ENCODE measurements at places on chromosomes 1 and 21.

- no peak for DNase-seq
Observed at GRCh38 chr1:8202182-8202905, 115.6 kb upstream of the SLC45A1 start.

GRCh38 chr1:31920956-31921355, 17.2 kb downstream of the PTP4A2 start:
- DNase-seq = no peak

GRCh38 chr1:175174309-175175102, 18.1 kb downstream of the KIAA0040 start:
- no peak for DNase-seq

- DNase-seq = no peak
Observed at GRCh38 chr1:7360526-7360925, 410.6 kb upstream of the VAMP3 start.

DNA sequence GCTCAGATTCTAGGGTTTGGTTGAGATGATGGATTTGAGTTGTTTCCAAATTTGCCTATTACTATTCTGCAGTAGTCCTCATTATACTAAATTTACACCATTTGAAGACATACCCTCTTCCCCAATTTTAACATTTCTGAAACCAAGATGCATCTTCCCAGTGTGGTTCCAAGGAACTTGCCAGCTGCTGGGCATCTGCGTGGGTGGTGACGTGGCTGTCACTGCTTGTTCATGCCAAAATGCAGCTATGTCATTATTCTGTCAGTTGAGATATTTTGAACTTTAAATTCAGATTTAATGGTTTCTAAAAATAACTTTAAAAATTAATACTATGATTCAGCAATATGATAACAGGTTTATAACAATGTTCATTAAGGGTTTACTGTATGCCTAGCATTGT, 1.2 kb downstream of the ZFP69 start:
- DNase-seq = no peak

GRCh38 chr1:36465731-36466369, 1.7 kb upstream of the MRPS15 start:
- no peak for DNase-seq

- no peak for DNase-seq
Observed at GRCh38 chr1:92951141-92951582, 10.1 kb downstream of the DIPK1A start.

GRCh38 chr1:81228926-81229325, 571.8 kb upstream of the ADGRL2 start:
- DNase-seq = no peak

- no peak for DNase-seq
Observed at GRCh38 chr1:156160000-156160742, 6.8 kb downstream of the SEMA4A start.

GRCh38 chr1:94385308-94385929, 32.8 kb upstream of the ABCD3 start:
- peak; percentile 8 for DNase-seq
